ENCODE measurements at places on chromosomes 7 and 10. TPM values are rescaled to one million over a fixed set of nuclear protein-coding genes. Genes with fewer than 3 reads are reported as not detected.

Gene MET
- total RNA-seq = 23.2 TPM

Gene ADAMTS14
- 0.05 TPM for total RNA-seq

Gene ABCB1
- total RNA-seq = 1.4 TPM

Gene SPDYE2B
- total RNA-seq = not detected

Gene GPC2
- 0.16 TPM for total RNA-seq

Gene ADCK2
- 18.1 TPM for total RNA-seq

Gene ANXA8
- total RNA-seq = not detected

Gene PIP
- not detected for total RNA-seq

Gene KIAA1217
- total RNA-seq = 65.9 TPM

Gene LIPF
- not detected for total RNA-seq

Gene ATG9B
- not detected for total RNA-seq

Gene CRCP
- total RNA-seq = 12.5 TPM

Gene LLCFC1
- total RNA-seq = not detected

Gene CNNM1
- not detected for total RNA-seq

Gene SLC26A5
- total RNA-seq = not detected

Gene TFR2
- not detected for total RNA-seq

Gene PAX4
- not detected for total RNA-seq

Gene UNCX
- not detected for total RNA-seq

Gene VAX1
- total RNA-seq = not detected

Gene C10orf71
- total RNA-seq = 113 TPM

Gene NXPH1
- not detected for total RNA-seq

Gene PDZD8
- 18.1 TPM for total RNA-seq

Gene HTR7
- 0.27 TPM for total RNA-seq

Gene PODXL
- 20.4 TPM for total RNA-seq

Gene STYXL1
- 15.4 TPM for total RNA-seq

Gene GIMAP4
- total RNA-seq = 36.4 TPM

Gene GDF2
- not detected for total RNA-seq

Gene HMX2
- not detected for total RNA-seq

Gene MMD2
- not detected for total RNA-seq

Gene VSTM4
- 2.4 TPM for total RNA-seq

Gene NRP1
- total RNA-seq = 48.8 TPM

Gene ARHGAP12
- 10.9 TPM for total RNA-seq

Gene FAM25G
- total RNA-seq = not detected

Gene KMT2C
- total RNA-seq = 57.6 TPM

Gene KCNIP2
- total RNA-seq = 2.4 TPM

Gene PRSS37
- not detected for total RNA-seq

Gene VWA2
- not detected for total RNA-seq

Gene SPAM1
- total RNA-seq = not detected

Data from psoas muscle (tissue), 8 donors.